ENCODE measurements at places on chromosomes 12 and 14.

GRCh38 chr12:78802593-78802992 lies 62.0 kb upstream of the SYT1 start:
- no peak for DNase-seq

- DNase-seq, result no peak
These were observed 1095.9 kb downstream of the TMEM121 start for GRCh38 chr14:106622200-106622745.

DNA sequence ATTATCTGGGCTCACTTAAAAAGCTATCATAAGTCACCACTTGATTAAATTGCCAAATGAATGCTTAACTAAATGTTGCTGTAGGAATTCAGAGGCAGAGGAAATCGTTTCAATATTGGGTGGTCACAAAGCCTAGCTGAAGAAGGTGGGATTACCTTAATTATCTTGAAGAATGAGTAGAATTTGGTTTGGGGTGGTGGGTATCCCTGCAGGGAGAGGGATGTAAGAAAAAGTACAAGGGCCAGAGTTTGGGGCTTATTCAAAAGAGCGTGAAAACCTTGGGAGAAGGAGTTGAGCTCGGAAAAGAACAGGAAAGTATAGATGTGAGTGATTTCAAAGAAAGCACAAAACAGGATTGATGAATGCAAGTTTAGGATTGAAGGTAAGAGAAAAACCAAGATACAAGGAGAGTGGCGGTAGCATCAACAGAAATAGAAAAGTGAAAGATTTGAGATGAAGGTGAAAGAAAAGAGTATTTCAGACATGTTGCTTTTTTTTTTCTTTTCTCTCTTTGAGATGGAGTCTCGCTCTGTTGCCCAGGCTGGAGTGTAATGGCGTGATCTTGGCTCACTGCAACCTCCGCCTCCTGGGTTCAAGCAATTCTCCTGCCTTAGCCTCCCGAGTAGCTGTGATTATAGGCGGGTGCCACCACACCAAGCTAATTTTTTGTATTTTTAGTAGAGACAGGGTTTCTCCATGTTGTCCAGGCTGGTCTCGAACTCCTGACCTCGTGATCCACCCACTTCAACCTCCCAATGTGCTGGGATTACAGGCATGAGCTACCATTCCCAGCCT lies 1.7 kb downstream of the BRMS1L start:
- DNase-seq, result no peak

- no peak for DNase-seq
These were observed 16.4 kb downstream of the FOS start for GRCh38 chr14:75295061-75295461.

DNA sequence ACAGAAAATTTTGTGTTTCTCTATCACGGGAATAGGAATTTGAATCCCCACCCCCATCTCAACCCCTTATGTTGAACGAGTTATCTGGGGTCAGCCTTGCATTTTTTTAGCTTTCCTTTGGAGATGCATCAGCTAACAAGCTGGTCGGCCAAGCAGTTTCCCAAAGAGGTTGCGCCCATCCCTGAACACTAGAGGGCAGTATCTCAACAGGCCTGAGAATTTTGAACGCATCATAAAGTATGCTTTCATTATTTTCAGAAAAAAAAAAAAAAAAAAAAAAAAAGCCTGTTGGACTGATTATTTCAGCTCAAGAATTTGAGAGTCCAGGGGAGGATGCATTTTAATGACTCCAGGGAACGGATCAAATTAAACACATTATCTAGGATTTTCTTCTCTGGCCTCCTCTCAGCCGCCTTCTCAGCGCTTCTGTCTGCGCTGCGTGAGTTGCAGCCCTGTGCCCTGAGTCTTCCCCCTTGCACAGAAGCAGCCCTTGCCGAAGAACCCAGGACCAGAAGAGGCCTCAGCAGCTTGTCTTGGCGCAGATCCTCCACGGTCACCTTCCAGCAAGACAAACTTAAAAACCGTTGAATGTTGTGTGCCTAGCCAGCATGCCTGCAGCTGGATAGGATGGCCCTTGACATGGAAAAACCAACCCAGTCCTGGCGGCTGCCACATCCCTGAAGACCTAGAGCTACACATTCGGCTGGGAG lies 76.6 kb upstream of the GZMB start:
- peak; percentile 77 for DNase-seq

- DNase-seq, result no peak
These were observed 46.7 kb downstream of the TESC start for GRCh38 chr12:117052386-117053049.

- no peak for DNase-seq
These were observed 403.8 kb downstream of the DAD1 start for GRCh38 chr14:22185191-22185590.

GRCh38 chr14:93431036-93431670 lies 414 bp downstream of the UNC79 start:
- peak; percentile 87 for DNase-seq

DNA sequence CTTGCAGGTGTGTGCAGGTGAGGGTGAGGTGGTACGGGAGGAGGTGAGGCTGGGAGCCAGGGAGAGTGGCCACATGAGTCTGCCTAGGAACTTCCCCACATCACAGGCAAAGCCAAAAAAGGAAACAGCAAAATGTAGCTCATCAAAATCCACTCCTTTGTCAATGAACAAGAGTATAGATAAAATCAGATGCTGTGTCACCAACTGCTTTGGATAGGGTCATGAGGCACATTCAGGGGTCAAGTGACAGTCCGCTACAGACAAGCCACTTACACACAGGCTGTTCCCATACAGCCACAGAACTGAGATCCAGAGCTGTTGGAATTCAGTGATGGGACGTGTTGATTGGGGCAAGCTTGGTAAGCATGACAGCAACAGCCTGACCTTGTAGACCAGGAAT lies 100.3 kb upstream of the NOS1 start:
- no peak for DNase-seq

GRCh38 chr12:57842342-57843294 lies 3.9 kb downstream of the CTDSP2 start:
- no peak for DNase-seq

- DNase-seq, result no peak
These were observed 29.9 kb upstream of the FUT8 start for GRCh38 chr14:65382586-65382985.

DNA sequence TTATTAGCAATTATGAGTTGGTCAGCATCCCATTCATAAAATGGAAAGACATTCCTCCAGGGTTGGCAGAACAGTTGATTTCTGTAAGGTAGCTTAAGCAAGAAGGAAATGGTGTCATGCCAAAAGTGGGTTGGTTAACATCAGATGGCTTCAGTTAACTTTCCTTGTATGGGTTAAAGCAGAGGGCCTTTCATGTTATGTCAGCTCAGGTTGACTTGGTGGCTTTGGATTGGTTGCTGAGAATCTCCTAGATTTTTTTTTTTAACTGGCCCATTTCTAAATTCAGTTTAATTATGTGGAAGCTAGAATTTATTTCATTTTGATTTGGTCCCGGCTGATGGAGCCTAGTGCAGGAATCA lies 87.8 kb downstream of the BBS10 start:
- no peak for DNase-seq

GRCh38 chr12:96104566-96104965 lies 69.2 kb upstream of the LTA4H start:
- DNase-seq, result no peak

DNA sequence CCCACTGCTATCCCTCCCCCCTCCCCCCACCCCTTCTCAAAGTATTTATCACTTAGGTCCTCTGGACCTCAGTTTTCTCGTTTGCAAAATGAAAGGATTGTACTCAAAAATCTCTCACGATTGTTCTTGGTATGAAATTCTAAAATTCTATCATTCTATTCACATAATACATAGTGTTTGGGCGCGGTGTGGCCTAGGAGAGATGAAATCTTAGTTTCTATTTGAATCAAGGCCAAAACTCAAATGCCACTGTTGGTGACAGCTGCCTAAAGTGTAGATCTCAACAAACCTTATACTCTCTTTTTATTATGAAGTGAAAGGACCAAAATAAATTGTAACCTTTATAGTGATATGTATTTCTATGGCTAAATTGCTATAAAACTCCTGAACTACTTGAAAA lies 23.7 kb upstream of the YAF2 start:
- DNase-seq, result no peak

GRCh38 chr14:66403183-66403582 lies 83.0 kb upstream of the CCDC196 start:
- peak; percentile 55 for DNase-seq

- DNase-seq, result no peak
These were observed 121.2 kb upstream of the SLC35F4 start for GRCh38 chr14:57987051-57987450.

- DNase-seq, result no peak
These were observed 266.3 kb upstream of the PRKD1 start for GRCh38 chr14:30193845-30194501.

DNA sequence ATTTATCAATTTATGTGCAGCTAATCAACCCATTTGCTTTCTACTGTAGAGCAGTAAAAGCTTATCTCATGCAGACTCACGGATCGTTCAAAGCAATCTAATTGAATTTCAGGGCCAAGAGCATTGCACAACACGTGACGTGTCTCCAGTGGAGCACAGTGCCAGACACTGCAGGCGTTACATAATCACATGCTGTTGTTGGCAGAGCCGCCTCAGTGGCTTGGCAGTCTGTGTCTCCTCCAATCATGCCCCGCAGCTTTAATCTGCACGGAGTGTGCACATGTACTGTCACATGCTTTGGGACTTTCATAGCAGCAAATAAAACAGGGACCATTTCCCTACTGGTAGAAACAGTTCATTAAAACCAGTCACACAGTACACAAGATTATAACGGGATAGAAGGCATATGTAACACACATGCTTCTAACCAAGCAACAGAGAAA lies 309.3 kb downstream of the ITPR2 start:
- no peak for DNase-seq
